ENCODE measurements at places on chromosomes 6 and 20. TPM values are rescaled to one million over a fixed set of nuclear protein-coding genes. Genes with fewer than 3 reads are reported as not detected.

DNA sequence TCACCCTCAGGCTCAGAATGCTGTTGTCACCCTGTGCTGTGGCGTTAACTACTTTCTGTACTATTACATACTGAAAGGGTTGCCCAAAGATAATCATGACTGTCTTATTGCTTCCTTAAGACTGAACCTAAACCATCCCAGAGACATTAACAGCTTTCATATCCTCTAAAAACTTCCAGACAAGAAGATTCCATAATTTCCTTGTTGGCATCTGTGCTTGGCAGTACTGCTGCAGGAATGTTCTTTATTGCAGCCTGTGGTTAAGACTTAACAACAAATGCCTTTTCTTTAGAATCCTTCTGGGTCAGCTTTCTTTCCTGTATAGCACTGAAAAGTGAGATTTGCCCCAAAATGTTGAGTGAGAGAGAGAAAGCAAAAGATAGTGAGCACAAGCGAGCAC is 109.7 kb downstream of the GJA10 start:
- DNase-seq = no peak

DNA sequence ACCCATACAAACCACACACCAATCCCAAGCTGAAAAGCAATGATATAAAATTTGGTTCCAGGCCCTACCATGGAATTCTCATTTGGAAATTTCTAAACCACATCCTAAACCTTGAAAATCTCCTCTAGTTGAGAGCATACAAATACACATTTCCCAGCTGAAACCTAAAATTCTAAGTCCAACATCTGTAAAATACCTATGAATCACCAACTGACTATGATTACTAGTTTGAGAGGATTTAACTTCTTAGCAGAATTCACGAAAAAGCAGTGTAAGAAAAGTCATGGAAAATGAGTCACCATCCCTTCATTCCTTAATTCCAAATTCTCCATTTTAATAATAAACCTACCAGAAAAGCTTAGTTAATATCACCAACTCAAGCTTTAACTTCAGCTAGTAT is 15.4 kb downstream of the RANBP9 start:
- no peak for DNase-seq

GRCh38 chr6:144338951-144339700 is 54.0 kb downstream of the UTRN start:
- no peak for DNase-seq

Gene ABHD16B
- not detected for total RNA-seq
